Astrocyte of the hippocampus (primary cell): ENCODE measurements at places on chromosomes 12 and 14.

DNA sequence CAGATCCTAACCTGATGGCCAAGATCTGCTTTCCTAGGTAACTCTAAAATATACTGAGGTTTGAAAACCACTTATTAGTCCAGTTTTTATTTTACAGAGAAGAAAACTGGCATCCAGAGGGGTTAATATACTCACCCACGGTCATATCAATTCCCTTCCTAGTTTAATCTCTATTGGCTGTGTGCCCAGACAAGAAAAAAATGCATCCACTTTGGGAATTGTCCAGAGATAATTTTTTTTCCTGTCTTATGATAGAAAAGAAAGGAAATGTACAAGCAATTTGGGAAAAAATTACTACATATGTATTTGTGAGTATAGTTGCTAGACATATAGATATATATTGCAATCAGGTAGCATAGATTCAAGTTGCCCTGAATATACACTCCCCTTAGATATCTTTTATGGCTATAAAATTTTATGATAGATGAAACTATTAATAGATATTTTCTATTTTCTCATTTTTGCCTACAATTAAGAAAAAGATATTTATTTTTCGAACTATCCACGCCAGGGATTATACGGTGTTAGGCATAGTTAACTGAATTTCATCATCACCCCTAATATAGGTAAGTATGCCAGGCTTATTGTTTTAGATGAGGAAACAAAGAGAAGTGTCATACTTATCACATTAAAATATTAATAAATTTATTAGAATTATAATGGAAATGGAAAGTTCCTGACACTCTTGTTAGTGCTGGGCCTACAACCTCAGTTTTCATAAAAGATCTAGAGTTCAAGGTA, 100.5 kb upstream of the SLC38A2 start:
- DNase-seq, result peak; percentile 54

DNA sequence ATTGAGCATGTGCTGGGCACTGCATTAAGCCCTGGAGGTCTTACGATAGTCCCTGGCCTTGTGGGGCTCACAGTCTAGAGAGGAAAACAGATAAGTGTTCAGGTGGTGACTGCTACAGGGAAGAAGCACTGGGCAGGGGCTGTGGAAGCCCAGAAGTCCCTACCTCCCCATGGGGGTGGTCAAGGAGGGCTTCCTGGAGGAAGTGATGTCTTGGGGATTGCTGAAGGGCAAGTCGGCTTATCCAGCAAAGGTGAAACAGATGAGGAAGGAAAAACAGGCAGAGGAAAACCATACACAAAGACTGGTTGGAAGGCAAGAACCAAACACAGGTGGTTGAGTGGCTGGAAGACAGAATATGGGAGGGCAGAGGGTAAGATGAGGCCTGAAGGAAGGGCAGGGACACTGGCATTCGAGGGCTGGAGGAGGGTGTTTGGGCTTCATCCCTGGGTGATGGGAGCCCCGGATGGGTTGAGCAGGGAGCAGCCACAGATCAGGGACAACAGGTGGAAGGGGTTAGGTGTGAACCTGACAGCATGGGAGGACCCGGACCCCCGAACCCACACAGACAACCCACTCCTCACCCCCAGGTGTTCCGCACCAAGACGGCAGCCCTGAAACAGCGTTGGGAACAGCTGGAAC, 2.8 kb downstream of the CFAP73 start:
- DNase-seq, result no peak

GRCh38 chr12:69459477-69459876, 10.7 kb upstream of the FRS2 start:
- DNase-seq, result no peak

- peak; percentile 4 for DNase-seq
These were observed 78.0 kb downstream of the DBX2 start for GRCh38 chr12:44972746-44973421.

- DNase-seq, result no peak
These were observed 63.7 kb downstream of the SLC24A4 start for GRCh38 chr14:92386637-92387036.

GRCh38 chr12:59322473-59322872, 273.4 kb upstream of the SLC16A7 start:
- DNase-seq, result peak; percentile 48

- DNase-seq, result no peak
These were observed 16.5 kb upstream of the GABARAPL1 start for GRCh38 chr12:10196210-10196609.

DNA sequence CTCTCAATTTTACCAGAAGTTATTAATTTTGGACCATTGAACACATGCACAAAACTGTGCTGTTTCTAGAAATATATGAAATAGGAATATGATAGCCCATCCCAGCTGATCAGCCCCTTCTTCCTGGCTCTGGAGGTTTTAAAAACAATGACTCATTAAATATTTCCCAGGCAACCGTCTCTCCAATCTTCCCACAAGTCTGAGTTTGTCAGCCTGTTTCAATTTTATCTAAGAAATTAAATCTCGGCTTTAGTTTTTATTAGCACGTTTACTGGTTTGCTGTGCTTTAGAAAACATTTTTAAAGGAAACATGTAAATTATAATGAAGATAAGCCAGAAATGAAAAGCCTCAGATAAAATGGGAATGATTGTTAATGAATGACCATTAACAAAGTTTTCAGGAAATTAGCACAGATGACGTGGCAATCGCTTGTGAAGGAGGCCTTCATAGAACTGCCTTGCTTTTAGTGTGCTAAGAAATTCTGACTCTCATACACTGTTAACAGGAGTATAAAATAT, 89.3 kb upstream of the RAP1B start:
- DNase-seq, result peak; percentile 74

GRCh38 chr12:124720681-124721500, 142.8 kb downstream of the SCARB1 start:
- peak; percentile 85 for DNase-seq

DNA sequence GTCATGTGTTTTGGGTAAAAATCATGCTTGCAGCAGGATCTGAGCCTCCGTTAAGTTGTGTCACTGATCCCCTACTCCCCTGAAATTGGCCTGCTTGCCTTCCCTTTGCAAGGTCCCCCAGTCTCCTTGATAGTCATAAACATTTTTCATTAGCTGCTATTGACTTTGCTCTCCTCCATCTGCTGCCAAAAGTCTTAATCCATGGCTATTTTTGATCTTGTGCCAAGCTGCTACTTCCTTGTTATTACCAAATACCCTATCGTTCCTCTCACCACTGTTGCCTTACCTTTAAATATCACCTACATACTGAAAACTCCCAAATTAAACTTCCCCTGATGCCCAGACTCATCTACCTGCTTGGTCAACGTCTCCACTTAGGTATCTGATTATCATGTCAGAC, 148.3 kb downstream of the PHLDA1 start:
- no peak for DNase-seq

DNA sequence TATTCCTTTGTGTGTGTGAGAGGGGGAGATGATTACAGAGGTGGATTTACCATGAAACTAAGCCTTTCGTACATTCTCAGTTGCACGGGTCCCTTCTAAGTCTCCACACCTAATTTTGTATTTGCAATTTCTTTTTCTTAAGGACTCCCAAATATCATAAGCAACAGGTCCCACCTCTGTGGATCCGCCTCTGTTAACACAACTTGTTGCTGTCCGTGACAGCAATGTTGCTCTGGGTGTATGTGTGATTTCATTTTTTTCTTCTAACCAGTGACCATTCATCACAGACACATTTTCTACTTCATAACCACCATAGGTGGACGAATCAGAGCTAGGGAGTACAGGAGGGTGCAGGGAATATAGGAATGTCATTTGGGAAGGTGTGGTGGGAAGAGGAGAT, 81.1 kb downstream of the NRXN3 start:
- no peak for DNase-seq

DNA sequence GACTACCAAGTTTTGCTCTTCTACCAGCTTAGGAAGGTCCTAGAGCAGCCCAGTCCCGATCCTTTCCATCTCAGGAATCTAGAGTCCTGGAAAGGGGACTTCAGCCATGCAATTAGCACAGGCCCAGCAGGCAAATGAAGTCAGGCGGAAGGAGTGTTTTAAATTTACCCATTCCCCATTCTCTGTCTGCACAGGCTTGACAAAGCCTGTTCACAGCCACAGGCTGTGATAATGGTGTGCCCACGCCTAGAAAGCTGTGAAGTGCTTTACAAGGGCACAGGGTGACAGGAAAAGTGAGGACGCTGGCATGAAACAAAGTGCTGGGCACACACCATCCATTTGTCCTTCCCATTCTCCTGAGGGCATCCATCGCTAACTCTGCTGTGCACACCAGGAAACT, 79.0 kb downstream of the PITPNM2 start:
- no peak for DNase-seq

GRCh38 chr14:84006643-84007155, 1523.2 kb upstream of the FLRT2 start:
- peak; percentile 12 for DNase-seq

DNA sequence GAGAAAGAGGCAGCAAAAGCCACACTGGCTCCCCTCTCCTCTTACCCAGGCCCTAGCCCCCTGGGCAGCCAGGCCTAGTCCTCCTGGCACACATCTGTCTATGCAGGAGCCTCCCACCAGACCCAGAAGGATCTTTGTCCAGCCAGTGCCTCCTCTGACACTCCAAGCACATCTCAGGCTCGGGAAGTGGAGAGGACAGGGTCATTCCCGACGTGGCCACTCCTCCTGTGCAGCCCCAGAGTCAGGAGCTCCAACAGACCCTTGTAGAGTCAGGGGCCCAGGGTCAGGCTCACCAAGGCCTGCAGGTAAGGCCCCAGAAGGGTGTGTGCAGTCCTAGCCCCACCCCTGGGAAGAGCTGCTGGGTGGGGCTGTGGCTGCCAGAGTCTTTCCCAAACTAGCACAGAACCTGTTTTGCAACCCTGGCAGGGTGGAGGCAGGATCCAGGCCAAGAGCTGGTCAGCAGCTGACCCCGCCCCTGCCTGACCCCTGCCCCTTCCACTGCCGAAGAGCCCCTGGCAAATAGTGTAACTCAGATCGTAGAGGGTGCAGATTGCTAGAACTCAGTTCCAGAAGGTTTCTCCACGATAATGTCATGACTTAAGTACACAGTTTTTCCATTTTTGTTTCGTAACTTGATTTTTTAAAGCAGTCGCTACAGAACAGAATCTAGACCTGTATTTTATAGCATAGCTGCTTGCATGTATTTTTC, 26.6 kb upstream of the PNMA1 start:
- no peak for DNase-seq

GRCh38 chr14:66383257-66383656, 102.9 kb upstream of the CCDC196 start:
- DNase-seq, result no peak

DNA sequence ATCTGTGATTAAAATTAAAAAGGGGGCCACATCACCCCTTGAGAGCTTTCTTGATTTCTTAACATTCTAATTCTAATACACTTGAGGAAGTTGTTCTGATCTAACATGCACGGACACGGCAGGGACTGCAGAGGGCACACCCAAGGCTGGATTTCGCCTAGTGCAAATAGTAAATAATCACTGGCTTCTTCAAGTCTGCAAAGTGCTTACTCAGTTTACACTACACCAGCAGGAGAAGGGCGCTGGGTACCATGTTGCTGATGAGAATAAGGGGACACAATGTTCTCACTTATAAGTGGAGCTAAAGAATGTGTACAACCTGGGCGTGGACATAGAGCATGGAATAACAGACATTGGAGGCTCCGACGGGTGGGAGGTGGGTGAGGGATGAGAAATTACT, 34.2 kb downstream of the TBX5 start:
- no peak for DNase-seq

DNA sequence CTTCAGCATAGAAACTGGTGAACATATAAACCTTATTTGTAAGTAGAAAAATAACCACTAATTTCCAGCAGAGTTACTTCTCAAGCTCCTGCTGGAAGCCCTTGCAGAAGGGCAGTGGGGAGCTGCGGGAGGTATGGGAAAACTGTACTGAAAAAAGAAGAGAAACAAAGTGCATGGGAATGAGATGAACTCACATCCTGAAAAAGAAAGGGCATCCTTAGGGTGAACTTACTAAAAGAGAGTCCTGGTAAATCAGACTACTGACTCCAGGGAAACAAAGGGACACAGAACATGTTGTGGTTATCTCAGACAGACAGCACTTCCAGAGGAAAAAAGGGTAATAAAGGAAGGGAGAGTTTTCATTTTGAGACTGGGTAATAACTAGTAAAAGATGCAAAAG, 515.1 kb downstream of the RPL10L start:
- no peak for DNase-seq

- DNase-seq, result no peak
These were observed 6.7 kb upstream of the FZD10 start for GRCh38 chr12:130155416-130156073.
